ENCODE measurements at places on chromosomes 3 and 15.

- no peak for DNase-seq
Measured at GRCh38 chr3:97968376-97968775, 3.9 kb downstream of the RIOX2 start.

- peak; percentile 3 for DNase-seq
Measured at GRCh38 chr3:191809326-191809949, 348.5 kb downstream of the PYDC2 start.

DNA sequence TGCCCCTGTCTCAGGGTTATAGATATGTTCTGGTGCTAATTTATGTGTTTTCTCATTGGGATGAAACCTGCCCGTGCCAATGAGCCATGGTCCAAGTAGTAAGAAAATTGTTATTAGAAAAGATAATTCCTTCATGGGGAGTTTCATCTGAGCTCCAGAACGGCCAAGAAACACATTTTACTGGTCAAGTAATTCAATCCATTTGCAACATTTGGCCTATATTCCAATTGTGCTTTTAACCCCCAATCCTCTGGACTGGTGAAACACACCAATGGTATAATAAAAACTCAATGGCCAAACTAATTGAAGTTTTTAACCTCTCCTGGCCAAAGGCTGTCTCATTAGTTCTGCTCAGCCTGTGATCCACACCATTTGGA, 53.7 kb upstream of the XCR1 start:
- no peak for DNase-seq

GRCh38 chr3:16616083-16616482, 10.9 kb upstream of the DAZL start:
- no peak for DNase-seq

DNA sequence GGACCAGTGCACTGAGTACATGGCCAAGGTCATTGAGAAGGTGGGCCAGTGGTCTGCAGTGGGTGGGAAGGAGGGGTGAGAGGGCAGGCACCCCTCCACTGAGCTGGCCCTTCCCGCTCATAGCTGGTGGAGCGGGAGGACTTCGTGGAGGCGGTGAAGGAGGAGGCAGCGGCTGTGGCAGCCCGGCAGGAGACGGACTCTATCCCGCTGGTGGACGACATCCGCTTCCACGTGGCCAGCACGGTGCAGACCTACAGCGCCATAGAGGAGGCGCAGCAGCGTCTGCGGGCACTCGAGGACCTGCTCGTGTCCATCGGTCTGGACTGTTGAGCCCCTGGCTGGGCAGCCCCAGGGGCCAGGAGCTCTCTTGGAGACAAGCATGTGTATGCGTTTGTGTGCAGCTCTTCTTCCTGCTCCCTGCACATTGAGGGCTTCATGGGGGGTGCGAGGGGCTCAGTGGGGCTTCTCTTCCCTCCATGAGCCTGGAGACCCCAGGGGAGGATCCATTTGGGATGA, 7.5 kb downstream of the ABTB1 start:
- DNase-seq, result no peak

DNA sequence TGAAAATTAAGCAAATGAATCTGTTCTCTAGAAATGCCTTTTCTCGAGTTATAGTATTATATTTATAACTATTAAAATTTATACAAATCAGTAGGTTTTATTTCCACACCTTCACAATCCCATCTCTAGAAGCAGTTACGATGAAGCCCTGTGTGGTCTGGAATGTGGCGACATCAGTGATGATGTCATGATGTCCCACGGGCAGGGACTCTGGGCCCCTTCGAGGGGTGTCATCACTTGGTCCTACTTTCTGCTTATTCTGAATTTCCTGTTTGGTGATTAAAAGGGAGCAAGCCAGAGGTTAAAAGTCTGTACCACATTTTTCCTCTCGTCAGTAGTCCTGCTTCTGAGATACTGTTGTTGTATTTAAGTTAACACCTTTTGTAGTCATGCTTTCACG, 67.4 kb downstream of the PIK3R4 start:
- DNase-seq, result no peak

DNA sequence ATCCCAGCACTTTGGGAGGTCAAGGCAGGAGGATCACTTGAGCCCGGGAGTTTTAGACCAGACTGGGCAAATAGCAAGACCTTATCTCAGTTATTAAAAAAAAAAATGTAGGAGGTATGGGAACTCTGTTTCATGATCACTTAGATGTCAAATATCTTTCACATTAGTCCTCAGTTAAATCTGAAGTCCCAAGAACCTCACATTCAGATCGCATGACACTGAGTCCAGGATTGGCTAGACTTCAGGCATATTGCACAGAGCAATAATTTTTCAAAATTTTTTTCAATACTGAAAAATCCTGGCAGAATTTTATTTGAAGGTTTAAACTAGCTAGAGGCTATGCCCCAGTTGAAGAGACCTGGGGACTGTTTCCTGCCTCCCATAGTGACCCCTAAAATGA, 56.3 kb upstream of the ZNF148 start:
- DNase-seq, result no peak

DNA sequence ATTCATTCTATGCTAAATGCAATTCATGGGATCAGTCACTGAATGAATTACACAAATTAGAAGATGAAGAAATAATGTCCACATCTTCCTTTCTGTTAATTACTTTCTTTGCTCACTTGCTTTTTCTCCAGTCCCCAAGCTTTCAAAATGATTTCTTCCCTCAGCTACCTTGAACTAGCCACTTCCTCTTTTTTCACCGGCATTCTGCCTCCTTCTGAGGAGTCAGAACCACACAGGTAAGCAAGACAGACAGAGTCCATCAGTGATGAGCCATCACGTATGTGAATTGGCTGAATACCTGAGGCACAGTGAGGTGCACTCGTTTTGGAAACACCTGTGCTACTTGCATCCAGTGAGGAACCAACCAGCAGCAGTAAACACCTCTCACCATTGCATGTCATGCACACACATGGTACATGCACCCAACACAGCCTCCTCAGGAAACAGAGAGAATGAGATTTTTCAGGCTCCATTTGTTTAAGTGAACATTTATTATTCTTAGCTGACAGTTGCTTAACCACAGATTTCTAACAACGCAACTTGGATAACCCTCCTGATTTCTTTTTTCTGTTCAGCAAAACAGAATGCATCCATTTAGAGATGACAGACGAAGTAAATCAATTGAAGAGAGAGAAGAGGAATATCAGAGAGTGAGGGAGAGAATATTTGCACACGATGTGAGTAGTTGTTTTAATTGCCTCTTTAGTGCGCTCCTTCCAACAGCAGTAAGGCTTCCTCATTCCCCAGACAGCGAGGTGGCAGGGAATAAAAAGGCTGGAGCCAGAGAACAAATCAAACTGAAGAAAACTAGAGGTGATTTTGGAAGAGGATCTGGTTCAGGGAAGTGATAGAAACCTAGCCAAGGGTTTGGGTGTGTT, 69.3 kb downstream of the ARPP21 start:
- no peak for DNase-seq

GRCh38 chr3:41304593-41304992, 105.3 kb downstream of the CTNNB1 start:
- DNase-seq, result peak; percentile 74

- DNase-seq, result no peak
Measured at GRCh38 chr3:4551051-4551711, 58.0 kb downstream of the ITPR1 start.

DNA sequence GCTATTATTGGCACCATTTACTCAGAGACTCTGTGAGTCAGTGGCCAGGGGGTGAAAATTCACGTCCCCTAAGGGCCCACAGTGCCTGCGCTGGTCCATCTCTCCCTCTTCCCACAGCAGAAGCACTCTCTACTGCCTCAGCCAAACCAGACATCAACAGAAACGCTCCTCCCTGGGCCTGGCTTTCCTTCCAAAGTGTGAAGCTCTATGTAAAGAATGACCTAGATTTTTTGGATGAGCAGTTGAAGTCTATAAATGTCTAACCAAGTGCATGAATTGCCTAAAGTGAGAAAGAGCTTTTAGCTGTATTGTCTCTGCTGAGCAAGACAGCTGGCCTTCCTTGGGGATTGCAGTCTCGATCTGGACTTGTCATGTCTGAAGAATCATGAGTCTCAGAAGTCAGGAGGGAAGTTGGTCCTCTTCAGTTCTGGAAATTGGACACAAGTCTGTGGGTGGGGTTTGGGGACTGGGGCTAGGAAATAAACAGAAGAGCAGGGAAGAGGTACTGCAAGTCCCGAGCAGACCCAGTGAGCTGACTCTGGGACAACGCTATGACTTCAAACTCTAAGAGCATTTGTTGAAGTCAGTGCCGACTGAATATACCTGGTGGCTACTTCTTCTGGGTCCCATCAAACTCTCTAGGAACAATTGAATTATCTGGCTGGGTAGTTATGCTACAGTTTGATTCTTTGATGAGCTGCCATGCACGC, 29.0 kb downstream of the RASGRP1 start:
- no peak for DNase-seq

GRCh38 chr3:159252772-159253384, 451.0 kb downstream of the MFSD1 start:
- peak; percentile 45 for DNase-seq

- DNase-seq, result peak; percentile 29
Measured at GRCh38 chr3:65080432-65080831, 392.6 kb upstream of the ADAMTS9 start.

GRCh38 chr3:186536883-186537844, 7.0 kb downstream of the CRYGS start:
- DNase-seq, result peak; percentile 21

DNA sequence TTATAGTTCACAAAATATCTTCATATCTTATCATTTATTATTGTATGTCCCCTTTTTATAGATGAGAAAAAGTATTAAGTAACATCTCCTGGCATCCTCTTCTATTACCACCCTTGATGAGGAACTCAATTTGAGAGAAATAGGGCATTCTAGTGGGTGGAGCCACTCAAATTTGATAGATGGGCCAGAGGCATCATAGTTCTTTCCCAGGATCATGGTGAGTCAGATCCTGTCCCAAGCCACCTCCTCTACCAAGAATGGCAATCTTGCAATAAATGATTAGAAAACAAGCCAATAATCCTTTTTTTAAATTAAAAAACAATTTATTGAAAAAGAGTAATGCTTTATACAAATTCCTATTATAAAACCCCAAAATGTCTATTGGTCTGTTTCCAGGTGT, 16.8 kb downstream of the CLDN1 start:
- peak; percentile 7 for DNase-seq

- DNase-seq, result no peak
Measured at GRCh38 chr3:8558645-8559044, 57.0 kb downstream of the LMCD1 start.

DNA sequence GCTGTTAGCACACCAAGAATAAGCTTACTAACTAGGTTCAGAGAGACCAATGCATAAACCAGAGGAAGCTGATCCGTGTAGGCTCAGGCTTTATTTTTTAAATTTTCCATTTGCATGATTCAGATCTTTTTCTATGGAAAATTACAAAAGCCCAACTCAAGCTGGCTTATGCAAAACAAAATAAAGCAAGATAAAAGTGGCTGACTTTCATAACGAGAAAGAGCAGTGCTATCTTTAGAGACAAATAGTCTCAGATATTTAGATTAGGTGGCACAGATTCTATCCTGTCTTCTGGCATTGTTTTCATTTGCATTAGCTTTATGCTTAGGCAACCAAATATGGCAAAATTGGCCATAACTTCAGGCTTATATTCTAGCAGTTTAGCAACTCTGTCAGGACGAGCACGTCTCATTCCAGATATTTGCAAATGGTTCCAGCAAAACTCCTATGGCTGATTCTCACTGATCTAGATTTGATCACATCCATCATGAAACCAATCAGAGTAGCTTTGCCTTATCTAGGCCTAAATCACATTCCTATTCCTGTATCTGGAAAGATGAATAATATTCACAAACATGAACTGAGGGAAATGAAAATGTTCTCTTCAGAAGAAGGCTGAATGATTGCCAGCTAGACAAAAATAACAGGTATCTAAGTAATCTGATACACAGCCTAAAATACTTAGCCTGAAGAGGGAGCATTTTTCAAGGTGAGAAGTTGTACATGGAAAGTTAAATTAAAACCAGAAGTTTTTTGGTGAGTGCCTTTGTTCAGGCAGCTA, 216.4 kb upstream of the DPPA4 start:
- no peak for DNase-seq

DNA sequence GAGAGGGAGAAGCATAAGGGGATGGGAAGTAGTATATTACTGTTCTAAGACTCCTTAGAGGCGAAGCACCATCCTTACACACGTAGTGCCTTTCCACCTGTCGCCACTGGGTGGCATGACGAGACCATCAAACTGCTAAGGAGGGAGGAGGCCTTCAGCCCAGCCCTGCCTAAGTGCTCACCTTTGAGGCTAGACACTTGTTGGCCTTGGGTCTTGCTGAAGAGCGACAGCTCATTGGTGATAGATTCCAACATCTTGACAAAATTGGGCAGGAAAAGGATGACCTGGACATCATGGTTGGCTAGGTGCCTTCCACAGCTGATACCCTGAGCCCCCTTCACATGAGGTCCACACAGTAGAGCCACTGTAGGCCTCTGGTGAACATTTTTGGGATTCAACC, 19.6 kb downstream of the CLK3 start:
- DNase-seq, result peak; percentile 77

DNA sequence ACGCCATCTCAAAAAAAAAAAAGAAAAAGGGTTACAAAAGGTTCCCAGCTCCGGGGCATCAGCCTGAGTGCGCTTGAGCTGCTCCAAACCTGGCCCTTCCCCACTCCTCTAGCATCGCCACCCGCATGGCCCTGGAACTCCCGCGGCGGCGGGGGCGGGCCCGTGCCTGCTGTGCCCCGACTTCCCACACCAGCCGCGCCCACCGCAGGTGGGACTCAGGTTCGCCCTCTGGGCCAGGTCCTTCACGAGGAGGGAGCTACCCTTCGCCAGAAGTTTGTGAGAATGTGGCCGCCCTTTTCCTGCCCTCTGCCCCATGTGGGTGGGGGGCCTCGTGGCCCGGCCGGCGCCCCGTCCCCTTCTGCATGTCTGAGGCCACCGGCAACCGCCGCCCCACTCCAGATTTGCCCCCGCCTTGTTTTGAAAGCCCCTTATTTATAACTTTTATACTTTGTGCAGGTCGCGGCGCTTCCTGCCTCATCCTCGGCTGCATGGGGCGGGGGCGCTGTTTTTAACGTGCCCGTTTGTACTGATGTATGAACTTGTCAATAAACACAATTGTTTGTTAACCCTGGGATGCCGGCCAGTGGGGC, 507 bp upstream of the JMJD7 start:
- DNase-seq, result no peak

GRCh38 chr3:21654241-21654640, 96.8 kb downstream of the ZNF385D start:
- DNase-seq, result no peak
